ENCODE measurements at places on chromosomes 7 and 10. TPM values are rescaled to one million over a fixed set of nuclear protein-coding genes. Genes with fewer than 3 reads are reported as not detected.
A peak's percentile ranks its signal among the peaks of the same experiment; 100 is the strongest.

GJD4 gene
- 1.2 TPM for total RNA-seq

MYPN gene
- total RNA-seq: 0.13 TPM

MALRD1 gene
- not detected for total RNA-seq

DNA sequence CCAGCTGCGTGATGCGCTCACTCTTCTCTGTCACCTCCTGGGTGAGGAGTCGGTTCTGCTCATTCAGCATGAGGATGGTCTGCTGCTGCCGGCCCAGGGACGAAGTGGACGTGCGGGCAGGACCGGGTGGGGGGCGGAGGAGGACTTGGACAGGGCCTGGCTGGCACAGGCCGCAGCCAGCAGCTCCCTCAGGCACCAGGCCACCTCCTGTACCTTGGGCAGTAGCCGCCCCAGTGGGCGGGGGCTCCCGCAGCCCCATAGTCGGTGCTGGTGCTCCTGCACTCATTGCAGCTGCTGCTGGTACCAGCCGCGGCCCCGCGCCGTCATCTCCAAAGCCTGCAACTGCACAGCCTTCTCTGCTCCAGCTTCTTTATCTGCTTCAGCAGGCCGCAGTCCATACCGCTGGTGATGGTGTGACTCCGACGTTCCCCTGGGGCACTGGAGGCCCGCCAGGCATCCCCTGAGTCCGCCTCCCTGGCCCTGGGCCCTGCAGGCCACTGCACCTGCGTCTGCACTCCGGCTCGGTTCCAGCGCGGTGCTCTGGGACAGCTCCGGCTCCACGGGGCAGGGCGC is 884.9 kb upstream of the ZNF722 start:
- H3K27ac ChIP-seq: no peak overlapping the region
- H3K27me3 ChIP-seq: no peaks in the 10 kb centered on the region
- H3K36me3 ChIP-seq: no peaks in the 10 kb centered on the region
- no peak for DNase-seq
- H3K4me1 ChIP-seq: no peaks in the 10 kb centered on the region

GRCh38 chr7:30240106-30240800 is 44.1 kb upstream of the ZNRF2 start:
- H3K27ac ChIP-seq: no peak overlapping the region
- H3K4me1 ChIP-seq: peaks cover 37% of the 10 kb centered on the region
- DNase-seq: peak; percentile 90
- H3K4me3 ChIP-seq: no peak overlapping the region

GRCh38 chr10:99460070-99460469 is 29.6 kb upstream of the GOT1 start:
- no peak overlapping the region for H3K4me3 ChIP-seq
- H3K4me1 ChIP-seq: no peaks in the 10 kb centered on the region
- H3K27ac ChIP-seq: no peak overlapping the region
- no peak for DNase-seq

DNA sequence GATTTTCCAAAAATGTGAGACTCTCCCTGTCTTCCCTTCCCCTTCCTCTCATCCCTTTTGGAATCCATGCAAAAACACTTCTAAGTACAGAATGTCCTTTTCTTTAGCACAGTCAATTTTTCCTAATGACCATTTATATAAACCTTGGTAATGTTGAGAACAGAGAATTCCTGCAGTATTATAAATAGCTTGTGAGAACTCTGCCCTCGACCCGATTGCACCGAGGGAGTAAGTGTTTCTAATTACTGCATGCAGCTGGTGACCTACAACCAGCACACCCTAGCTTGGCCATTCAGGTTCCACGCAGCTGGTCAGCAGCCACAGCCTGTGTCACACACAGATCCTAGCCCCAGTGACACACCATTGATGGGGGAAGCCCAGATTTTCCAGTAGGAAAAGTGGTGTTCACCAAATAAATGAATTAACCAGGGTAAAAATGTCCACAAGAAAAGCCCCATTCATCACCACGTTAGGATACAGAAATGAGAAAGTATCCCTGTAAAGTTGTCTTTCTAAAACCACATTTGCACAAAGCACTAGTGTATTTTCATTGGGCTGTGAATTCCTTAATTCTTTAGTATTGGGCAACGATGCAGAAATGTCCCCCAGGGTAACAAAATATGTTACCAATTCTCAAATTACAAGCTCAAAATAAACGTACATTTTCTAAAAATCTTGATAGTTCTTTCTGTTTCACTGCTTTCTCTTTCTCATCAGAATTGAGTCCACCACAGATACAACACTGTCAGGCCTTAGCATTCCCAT is 499.0 kb upstream of the KLF6 start:
- no peaks in the 10 kb centered on the region for H3K36me3 ChIP-seq
- H3K27ac ChIP-seq: no peak overlapping the region
- DNase-seq: no peak

DNA sequence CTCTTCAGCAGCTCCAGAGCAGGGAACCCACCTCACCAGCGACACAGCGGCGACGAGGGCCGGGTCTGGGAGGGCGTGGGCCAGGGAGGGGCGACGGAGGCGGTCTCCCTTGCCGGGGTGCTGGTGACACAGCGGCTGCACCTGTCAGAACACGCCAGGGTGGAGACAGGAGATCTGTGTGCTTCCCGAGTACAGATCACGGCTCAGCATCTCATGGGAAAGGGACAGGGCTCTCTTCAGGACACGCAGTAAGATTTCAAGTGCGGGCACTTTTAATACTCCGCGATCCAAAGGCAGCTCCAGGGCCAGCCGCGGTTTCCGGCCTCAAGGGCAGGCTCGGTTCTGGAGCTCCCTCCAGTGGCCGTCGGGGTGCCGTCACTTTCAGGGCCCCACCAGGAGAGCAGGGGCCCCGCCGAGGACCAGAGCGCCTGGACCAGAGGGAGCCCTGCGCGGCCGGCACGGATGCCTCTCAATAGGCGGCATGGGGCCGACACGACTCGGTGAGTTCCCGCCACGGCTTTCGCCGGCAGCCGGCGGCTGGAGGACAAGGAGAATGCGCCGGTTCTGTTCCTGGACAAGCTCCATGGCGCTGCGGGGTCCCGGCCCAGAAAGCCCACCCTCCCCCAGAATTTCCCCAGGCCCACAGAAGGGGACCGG is 21.4 kb downstream of the GPR146 start:
- peaks cover 7% of the 10 kb centered on the region for H3K4me1 ChIP-seq
- H3K27me3 ChIP-seq: no peaks in the 10 kb centered on the region
- DNase-seq: peak; percentile 73
- no peak overlapping the region for H3K27ac ChIP-seq
- no peak overlapping the region for H3K4me3 ChIP-seq
- no peaks in the 10 kb centered on the region for H3K36me3 ChIP-seq

GRCh38 chr10:104254493-104255310 is at the start of gene GSTO1:
Gene GSTO1, plus strand, starts transcription at chr10:104254892. Its CDS starts 37 bp downstream, at chr10:104254929.
- H3K4me3 ChIP-seq: peak within 1 kb of the TSS; percentile 82
- peaks cover 3% of the 10 kb centered on the region for H3K36me3 ChIP-seq
- peak within 1 kb of the TSS; percentile 71 for H3K27ac ChIP-seq
- H3K27me3 ChIP-seq: no peaks in the 10 kb centered on the region
- peak; percentile 67 for DNase-seq

DNA sequence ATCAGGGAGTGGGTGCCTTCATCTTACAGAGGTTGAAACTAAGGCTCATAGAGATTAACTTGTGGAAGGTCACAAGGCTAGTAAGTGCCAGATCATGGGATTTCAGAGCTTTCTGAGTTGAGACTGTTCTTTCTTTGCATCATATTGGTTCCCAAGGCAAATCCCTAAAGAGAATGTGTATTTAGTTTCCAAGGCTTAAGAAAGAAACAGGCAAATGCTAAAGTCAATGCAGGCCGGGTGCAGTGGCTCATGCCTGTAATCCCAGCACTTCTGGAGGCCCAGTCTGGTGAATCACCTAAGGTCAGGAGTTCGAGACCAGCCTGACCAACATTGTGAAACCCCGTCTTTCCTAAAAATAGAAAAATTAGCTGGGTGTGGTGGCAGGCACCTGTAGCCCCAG is 19.8 kb downstream of the CDK1 start:
- no peak overlapping the region for H3K27ac ChIP-seq
- H3K36me3 ChIP-seq: peaks cover 51% of the 10 kb centered on the region
- DNase-seq: no peak
- H3K27me3 ChIP-seq: no peaks in the 10 kb centered on the region

DNA sequence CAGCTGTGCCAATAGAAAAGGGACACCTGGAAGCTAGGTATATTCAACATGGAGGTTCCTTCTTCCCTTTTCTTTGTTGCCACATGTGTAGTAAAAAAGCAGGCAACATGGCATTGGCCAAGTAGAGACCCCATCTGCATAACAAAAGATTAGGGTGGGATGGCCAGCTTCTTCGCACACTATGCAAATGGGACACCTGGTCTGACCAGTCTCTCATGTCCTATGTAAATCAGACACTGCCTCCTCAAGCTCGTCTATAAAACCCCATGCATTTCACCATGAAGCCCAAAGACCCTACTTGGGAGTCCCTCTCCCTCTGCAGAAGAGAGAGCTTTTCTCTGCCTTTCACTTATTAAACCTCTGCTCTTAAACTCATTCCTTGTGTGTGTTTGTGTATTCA is 53.9 kb downstream of the MYL10 start:
- H3K4me1 ChIP-seq: no peaks in the 10 kb centered on the region
- H3K4me3 ChIP-seq: no peak overlapping the region
- H3K36me3 ChIP-seq: no peaks in the 10 kb centered on the region
- H3K27ac ChIP-seq: no peak overlapping the region
- no peak for DNase-seq

Measured in SJCRH30 (cell line).